ENCODE measurements at places on chromosomes 7 and 10.

- DNase-seq, result no peak
Observed at GRCh38 chr7:116351966-116352365, 141.6 kb downstream of the TES start.

GRCh38 chr7:104629408-104629807 lies 301.0 kb downstream of the LHFPL3 start:
- DNase-seq, result no peak

- no peak for DNase-seq
Observed at GRCh38 chr10:124162774-124163354, 69.5 kb upstream of the CHST15 start.

- no peak for DNase-seq
Observed at GRCh38 chr10:78512205-78512550, 478.5 kb downstream of the RPS24 start.

DNA sequence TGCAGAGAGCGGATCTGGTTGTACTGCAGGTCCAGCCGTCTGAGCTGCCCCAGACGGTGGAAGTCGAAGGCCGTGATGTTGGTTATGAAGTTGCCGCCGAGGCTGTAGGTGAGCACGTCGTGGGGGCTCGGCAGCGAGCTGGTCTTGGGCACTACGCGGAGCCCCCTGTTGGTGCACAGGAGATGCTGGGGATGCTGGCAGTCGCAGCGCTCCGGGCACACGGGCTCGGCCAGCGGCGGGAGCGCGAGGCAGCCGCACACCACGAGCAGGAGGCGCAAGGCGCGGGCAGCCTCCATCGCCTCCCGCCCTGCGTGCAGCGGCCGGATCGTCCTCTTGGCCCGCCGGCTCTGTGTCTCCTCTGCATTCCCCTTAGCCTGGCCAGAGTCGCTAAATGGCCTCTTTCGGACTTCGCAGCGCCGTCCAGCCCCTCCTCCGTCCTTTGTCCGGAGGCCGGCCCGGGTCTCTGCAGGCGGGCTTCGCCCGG lies 337 bp downstream of the TRIL start:
- no peak for DNase-seq

- no peak for DNase-seq
Observed at GRCh38 chr7:157731126-157731525, 394.3 kb downstream of the DNAJB6 start.
